ENCODE measurements at places on chromosomes 6 and 20. TPM values are rescaled to one million over a fixed set of nuclear protein-coding genes. Genes with fewer than 3 reads are reported as not detected.

Gene UST
- 29.4 TPM for total RNA-seq

Gene DEFB115
- total RNA-seq = not detected

Gene RNF144B
- 10.9 TPM for total RNA-seq

Gene GPR6
- not detected for total RNA-seq

Gene KIF13A
- total RNA-seq = 86.8 TPM

Gene SAMD5
- 3.7 TPM for total RNA-seq

Gene TSPO2
- total RNA-seq = not detected

Gene BPI
- not detected for total RNA-seq

Gene TMEM14A
- total RNA-seq = 21.4 TPM

Gene PI3
- not detected for total RNA-seq

Gene SYCP2
- 1.6 TPM for total RNA-seq

Gene C6orf141
- total RNA-seq = 0.12 TPM

Gene MMP24
- total RNA-seq = 0.73 TPM

Gene HLA-DOA
- total RNA-seq = 0.65 TPM

Gene TUBB2B
- 8.4 TPM for total RNA-seq

Gene ESR1
- total RNA-seq = 4.1 TPM

Gene PSORS1C2
- total RNA-seq = not detected

Gene TFAP2C
- total RNA-seq = 39.9 TPM

Gene ENPP4
- total RNA-seq = 0.36 TPM

Gene RGS17
- total RNA-seq = 2.6 TPM

Gene WFDC12
- total RNA-seq = not detected

Gene COX4I2
- total RNA-seq = not detected

Gene MAK
- not detected for total RNA-seq

Gene C6orf58
- total RNA-seq = not detected

Gene TAP1
- 65.0 TPM for total RNA-seq

Gene VGLL2
- total RNA-seq = not detected

Gene JPH2
- 21.4 TPM for total RNA-seq

Gene ABHD16B
- not detected for total RNA-seq

Gene C20orf204
- 1.7 TPM for total RNA-seq

Gene BHLHE23
- not detected for total RNA-seq

Gene ADTRP
- total RNA-seq = 0.81 TPM

Gene AARS2
- 13.0 TPM for total RNA-seq

Gene FILIP1
- total RNA-seq = 2.9 TPM

All from hair follicle dermal papilla cell (primary cell).